ENCODE measurements at places on chromosomes 16 and 17. TPM values are rescaled to one million over a fixed set of nuclear protein-coding genes. Genes with fewer than 3 reads are reported as not detected.

DNA sequence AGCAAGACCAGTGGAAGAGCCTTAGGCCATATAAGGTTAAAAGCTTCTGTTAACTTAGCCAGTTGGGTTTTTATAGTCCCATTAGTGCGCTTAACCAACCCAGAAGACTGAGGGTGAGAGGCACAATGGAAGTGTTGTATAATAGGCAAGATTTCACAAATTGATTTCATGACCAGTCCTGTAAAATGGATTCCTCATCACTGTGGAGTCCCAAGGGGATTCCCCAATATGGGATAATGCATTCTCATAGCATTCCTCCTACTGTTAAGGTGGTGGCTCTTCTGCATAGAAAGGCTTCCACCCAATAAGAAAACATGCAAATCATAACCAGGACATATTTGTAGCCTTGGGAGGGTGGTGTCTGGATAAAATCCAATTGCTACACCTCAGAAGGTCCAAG, 22.1 kb upstream of the B4GALNT2 start:
- no peaks in the 10 kb centered on the region for H3K27me3 ChIP-seq
- H3K36me3 ChIP-seq, result no peaks in the 10 kb centered on the region
- peaks cover 23% of the 10 kb centered on the region for H3K4me1 ChIP-seq
- no peak for DNase-seq
- H3K27ac ChIP-seq, result no peak overlapping the region

GRCh38 chr17:22506231-22506630, 813.9 kb downstream of the KCNJ18 start:
- H3K4me3 ChIP-seq, result no peak overlapping the region
- H3K27ac ChIP-seq, result no peak overlapping the region
- H3K27me3 ChIP-seq, result no peaks in the 10 kb centered on the region

GRCh38 chr16:17125671-17126070, 345.1 kb downstream of the XYLT1 start:
- no peak overlapping the region for H3K4me3 ChIP-seq
- H3K36me3 ChIP-seq, result no peaks in the 10 kb centered on the region
- DNase-seq, result no peak

DNA sequence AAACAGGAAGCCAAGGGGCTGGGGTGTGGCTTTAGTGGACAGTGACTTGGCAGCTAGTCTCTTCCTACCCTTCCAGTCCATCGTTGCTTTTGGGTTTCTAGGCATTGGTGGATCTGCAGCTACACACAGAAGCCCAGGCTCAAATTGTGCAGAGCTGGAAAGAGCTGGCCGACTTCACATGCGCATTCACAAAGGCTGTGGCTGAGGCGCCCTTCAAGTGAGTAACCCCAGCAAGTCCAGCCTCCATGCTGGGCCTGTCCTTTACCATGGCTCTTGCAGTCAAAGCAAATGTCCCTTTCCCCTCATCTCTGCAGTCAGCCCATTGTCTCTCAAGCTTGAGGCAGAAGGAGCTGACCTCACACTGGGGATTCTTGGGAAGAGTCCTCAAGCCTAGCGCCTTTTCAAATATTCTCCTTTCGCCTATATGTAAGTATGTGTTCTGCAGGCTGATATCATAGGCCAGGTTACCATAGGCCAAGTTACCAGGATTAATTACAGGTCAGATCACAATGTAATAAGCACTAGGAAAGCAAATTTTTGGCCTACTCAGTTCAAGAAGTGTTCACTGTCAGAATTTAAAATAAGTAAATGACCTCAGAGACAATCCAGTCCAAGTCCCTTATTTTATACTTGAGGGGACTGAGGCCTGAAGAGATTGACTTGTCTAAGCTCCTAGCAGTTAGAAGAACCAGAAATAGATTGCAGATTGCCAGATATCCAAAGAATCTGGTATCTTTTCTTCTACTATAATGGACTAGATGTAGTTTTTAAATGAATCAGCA, 6.5 kb downstream of the EME1 start:
- H3K27ac ChIP-seq, result no peak overlapping the region
- no peak overlapping the region for H3K4me3 ChIP-seq
- no peak for DNase-seq
- H3K27me3 ChIP-seq, result no peaks in the 10 kb centered on the region

Gene AMFR
- total RNA-seq, result 108 TPM

- no peak overlapping the region for H3K4me3 ChIP-seq
- no peak overlapping the region for H3K27ac ChIP-seq
- H3K4me1 ChIP-seq, result no peaks in the 10 kb centered on the region
Observed at GRCh38 chr16:86020971-86021370, 122.0 kb downstream of the IRF8 start.

DNA sequence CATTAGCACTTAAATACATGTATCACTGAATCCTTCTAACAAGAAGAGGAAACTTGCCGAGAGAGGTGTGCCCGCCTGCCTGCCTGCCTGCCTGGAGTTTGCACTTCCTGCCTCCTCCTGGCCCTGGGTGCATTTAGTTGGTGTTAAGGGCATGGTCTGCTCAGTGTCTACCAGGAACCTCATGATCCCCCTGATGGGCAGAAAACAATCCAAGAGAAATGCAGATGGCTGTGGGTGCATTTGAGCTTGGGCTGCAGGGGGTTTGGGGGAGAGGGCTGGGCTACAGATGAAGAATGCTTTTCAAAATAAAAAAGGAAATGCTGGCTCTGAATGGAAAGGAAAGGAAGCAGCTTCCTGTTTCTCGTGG, 10.1 kb downstream of the KSR1 start:
- no peaks in the 10 kb centered on the region for H3K36me3 ChIP-seq
- no peak overlapping the region for H3K27ac ChIP-seq
- no peak overlapping the region for H3K4me3 ChIP-seq

Gene FOXN1
- total RNA-seq, result not detected

- peaks cover 45% of the 10 kb centered on the region for H3K36me3 ChIP-seq
- H3K27ac ChIP-seq, result no peak overlapping the region
- H3K4me3 ChIP-seq, result no peak overlapping the region
- H3K27me3 ChIP-seq, result no peaks in the 10 kb centered on the region
Observed at GRCh38 chr16:2675021-2675420, 7.3 kb upstream of the KCTD5 start.

GRCh38 chr17:77471984-77472461, 331.3 kb downstream of the SEC14L1 start:
- peak overlapping the region; percentile 92 for H3K27ac ChIP-seq
- DNase-seq, result peak; percentile 44
- H3K4me1 ChIP-seq, result peaks cover 79% of the 10 kb centered on the region
- H3K4me3 ChIP-seq, result peak overlapping the region; percentile 32
- peaks cover 71% of the 10 kb centered on the region for H3K36me3 ChIP-seq

GRCh38 chr16:69494991-69495392, 70.6 kb downstream of the CYB5B start:
- no peak overlapping the region for H3K27ac ChIP-seq
- H3K36me3 ChIP-seq, result no peaks in the 10 kb centered on the region
- peak; percentile 16 for DNase-seq
- no peak overlapping the region for H3K4me3 ChIP-seq
- H3K4me1 ChIP-seq, result no peaks in the 10 kb centered on the region

GRCh38 chr17:72122765-72123529, 2.1 kb downstream of the SOX9 start:
- peak overlapping the region; percentile 90 for H3K4me3 ChIP-seq
- peaks cover 47% of the 10 kb centered on the region for H3K27me3 ChIP-seq
- DNase-seq, result peak; percentile 55
- peak overlapping the region; percentile 97 for H3K27ac ChIP-seq
- peaks cover 40% of the 10 kb centered on the region for H3K4me1 ChIP-seq
- H3K36me3 ChIP-seq, result peaks cover 96% of the 10 kb centered on the region

- H3K4me1 ChIP-seq, result peaks cover 45% of the 10 kb centered on the region
- H3K27ac ChIP-seq, result peak overlapping the region; percentile 97
Observed at GRCh38 chr16:70745536-70746025, 55.4 kb downstream of the VAC14 start.

Gene GPR142
- not detected for total RNA-seq

GRCh38 chr17:82602986-82603710, 45.1 kb downstream of the WDR45B start:
- H3K4me1 ChIP-seq, result no peaks in the 10 kb centered on the region
- no peak overlapping the region for H3K27ac ChIP-seq
- H3K4me3 ChIP-seq, result no peak overlapping the region
- DNase-seq, result no peak

DNA sequence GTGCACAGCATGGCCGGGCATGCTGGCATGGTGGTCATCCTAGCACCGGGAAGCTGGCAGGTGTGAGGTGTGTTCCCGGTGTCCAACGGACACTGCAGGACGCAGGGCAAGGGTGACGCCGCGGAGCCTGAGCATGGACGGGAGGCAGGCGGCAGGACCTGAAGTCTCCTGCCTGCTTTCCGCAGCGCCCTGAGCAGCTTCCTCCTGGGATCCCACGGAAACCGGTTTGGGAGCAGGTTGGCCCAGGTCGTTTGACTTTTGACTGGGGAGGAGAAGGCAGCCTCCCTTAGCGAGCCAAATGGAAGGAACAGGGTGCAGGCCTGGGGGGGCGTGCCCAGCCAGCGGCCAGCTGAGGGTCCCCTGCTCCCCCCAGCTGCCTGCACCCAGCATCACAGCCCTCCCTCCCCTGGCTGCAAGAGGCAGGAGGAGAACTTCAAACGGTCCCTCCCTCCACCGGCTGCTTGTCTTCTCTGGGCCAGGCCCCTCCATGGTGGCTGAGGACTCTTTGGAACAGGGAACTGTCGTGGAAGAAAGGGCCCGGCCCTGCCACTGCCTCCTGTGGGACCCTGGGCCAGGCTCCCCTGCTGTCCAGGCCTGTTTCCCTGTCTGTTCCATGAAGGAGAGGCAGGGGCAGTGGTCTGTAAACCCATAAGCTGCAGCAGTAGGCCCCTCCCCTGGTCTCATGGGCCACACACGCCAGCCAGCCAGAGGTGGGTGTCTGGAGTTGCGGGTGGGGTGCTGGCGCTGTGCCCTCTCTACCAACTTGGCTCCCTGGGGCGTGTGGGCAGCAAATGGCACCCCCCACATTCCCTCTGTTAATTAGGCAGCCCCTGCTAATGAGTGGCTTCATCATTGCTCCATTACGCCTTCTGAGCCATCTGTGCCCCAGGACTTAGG, 7.8 kb upstream of the ADGRG1 start:
- peak overlapping the region; percentile 96 for H3K27ac ChIP-seq
- H3K4me3 ChIP-seq, result peak overlapping the region; percentile 90
- peak; percentile 85 for DNase-seq

DNA sequence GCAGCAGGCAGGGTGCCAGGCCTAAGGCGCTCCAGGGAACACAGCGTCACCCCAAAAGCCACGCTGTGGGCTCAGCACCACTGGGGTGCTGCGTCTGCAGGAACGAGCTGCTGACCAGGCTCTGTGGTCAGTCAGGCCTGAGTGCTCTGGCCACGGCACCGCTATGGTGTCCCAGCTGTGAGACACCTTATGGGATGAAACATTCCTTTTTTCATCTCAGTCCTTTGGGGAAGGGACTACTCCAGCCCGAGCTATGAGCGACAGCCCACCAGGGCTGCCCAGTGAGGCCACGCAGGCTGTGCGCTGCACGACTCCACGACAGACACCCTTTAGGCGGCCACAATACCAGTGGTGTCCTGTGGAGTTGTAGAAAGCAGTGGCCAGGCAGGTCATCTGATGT, 11.1 kb downstream of the MGAT5B start:
- no peaks in the 10 kb centered on the region for H3K4me1 ChIP-seq
- no peak overlapping the region for H3K4me3 ChIP-seq
- H3K36me3 ChIP-seq, result peaks cover 8% of the 10 kb centered on the region
- peaks cover 60% of the 10 kb centered on the region for H3K27me3 ChIP-seq
- no peak overlapping the region for H3K27ac ChIP-seq
- no peak for DNase-seq

DNA sequence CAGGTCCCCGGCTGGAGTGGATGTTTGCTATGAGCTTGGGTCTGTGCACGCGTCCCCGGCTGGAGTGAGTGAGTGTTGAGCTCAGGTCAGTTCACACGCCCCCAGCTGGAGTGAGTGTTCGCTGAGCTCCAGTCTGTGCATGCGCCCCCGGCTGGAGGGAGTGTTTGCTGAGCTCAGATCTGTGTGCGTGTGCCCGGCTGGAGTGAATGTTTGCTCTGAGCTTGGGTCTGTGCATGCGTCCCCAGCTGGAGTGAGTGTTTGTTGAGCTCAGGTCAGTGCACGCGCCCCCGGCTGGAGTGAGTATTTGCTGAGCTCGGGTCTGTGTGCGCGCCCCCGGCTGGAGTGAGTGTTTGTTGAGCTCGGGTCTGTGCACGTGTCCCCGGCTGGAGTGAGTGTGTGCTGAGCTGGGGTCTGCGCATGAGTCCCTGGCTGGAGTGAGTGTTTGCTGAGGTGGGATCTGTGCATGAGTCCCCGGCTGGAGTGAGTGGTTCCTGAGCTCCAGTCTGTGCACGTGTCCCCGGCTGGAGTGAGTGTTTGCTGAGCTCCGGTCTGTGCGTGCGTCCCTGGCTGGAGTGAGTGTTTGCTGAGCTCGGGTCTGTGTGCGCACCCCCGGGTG, 284.2 kb downstream of the SNX29 start:
- H3K4me3 ChIP-seq, result no peak overlapping the region
- H3K27ac ChIP-seq, result no peak overlapping the region
- no peaks in the 10 kb centered on the region for H3K36me3 ChIP-seq
- H3K27me3 ChIP-seq, result no peaks in the 10 kb centered on the region
- no peak for DNase-seq
- H3K4me1 ChIP-seq, result peaks cover 9% of the 10 kb centered on the region

Gene GP1BA
- total RNA-seq, result not detected

DNA sequence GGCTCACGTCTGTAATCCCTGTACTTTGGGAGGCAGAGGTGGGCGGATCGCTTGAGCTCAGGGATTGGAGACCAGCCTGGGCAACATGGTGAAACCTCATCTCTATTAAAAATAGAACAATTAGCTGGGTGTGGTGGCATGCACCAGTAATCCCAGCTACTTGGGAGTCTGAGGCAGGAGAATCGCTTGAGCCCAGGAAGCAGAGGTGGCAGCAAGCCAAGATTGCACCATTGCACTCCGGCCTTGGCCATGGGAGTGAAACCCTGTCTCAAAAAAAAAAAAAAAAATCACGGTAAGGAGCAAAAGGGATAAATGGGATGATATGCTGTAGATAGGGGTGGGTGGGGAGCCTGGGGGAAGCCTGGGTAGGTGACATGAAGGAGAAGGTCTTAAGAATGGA, 20.4 kb upstream of the TMEM98 start:
- no peaks in the 10 kb centered on the region for H3K36me3 ChIP-seq
- H3K27ac ChIP-seq, result no peak overlapping the region
- H3K4me1 ChIP-seq, result no peaks in the 10 kb centered on the region
- no peak for DNase-seq
- peaks cover 18% of the 10 kb centered on the region for H3K27me3 ChIP-seq

DNA sequence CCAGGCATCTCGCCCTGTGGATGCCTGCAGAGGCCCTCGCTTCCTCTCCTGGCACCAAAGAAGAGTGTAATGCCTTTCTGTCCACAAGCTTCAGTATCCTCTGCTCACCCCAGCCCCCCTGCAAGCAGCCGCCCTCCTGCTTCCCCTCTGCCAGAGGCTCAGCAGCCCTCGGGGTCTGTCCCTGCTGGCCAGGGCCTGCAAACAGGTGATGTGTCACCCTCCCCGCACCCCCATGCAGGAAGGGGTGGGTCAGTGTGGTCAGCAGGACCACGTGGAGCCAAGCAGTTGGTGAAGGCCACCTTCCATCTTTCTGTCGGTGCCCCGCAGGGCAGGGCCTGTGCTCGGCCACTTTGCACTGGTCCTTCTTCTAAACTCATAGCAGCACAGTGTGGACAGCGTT, 129.9 kb upstream of the CIBAR2 start:
- no peaks in the 10 kb centered on the region for H3K36me3 ChIP-seq
- no peak for DNase-seq
- H3K4me1 ChIP-seq, result peaks cover 8% of the 10 kb centered on the region
- no peak overlapping the region for H3K4me3 ChIP-seq
- H3K27me3 ChIP-seq, result peaks cover 95% of the 10 kb centered on the region

GRCh38 chr17:63275318-63275970, 170.7 kb downstream of the CYB561 start:
- H3K4me1 ChIP-seq, result peaks cover 27% of the 10 kb centered on the region
- peak; percentile 24 for DNase-seq
- H3K27ac ChIP-seq, result peak overlapping the region; percentile 62
- H3K36me3 ChIP-seq, result no peaks in the 10 kb centered on the region

- H3K4me3 ChIP-seq, result no peak overlapping the region
- no peaks in the 10 kb centered on the region for H3K4me1 ChIP-seq
- no peak overlapping the region for H3K27ac ChIP-seq
- H3K27me3 ChIP-seq, result peaks cover 38% of the 10 kb centered on the region
- no peaks in the 10 kb centered on the region for H3K36me3 ChIP-seq
- DNase-seq, result no peak
Observed at GRCh38 chr17:32899236-32900013, 22.5 kb upstream of the MYO1D start.
